ENCODE measurements at places on chromosomes 5 and 9. TPM values are rescaled to one million over a fixed set of nuclear protein-coding genes. Genes with fewer than 3 reads are reported as not detected.

BTNL8 gene
- total RNA-seq = 1.3 TPM

HTR1A gene
- not detected for total RNA-seq

FOXI1 gene
- not detected for total RNA-seq

INSYN2B gene
- total RNA-seq = 8.4 TPM

PHF2 gene
- 15.8 TPM for total RNA-seq

ANKH gene
- 74.3 TPM for total RNA-seq

DNA sequence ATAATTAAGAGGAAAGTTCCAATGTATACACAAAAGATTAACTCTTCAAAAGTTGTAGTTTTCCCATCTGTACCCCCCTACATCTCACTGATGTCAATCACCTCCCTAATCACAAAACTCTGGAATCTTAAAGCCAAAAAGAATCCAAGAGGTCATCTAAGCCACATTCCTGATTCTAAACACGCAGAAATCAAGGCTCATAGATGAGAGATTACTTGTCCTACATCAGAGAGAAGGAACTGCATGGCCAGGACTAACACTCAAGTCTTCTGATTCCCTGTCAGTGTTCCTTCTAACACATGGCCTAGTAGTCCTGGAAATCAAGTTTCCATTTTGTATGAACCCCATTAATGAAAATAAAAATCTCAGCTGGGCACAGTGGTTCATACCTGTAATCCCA is 58.7 kb downstream of the MAPKAP1 start:
- DNase-seq = no peak

DNA sequence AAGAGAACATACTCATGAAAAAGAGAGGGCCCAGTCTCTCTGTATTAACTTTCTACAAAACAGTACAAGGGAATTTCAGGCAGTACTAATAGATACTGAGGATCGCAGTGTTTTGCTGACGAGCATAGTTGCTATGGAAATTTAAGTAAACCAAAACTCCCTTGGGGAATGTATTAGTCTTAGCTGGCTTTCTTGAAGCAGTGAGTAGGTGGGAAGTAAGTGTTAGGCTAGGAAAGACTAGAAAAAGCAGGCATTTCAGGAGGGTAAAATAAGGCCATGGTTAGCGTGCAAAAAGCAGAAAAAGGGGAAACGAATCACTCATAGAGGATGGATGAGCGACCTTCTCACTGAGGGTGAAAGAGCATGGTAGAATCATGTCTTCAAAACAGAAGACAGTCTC is 84.3 kb upstream of the ACTBL2 start:
- no peak for DNase-seq

DNA sequence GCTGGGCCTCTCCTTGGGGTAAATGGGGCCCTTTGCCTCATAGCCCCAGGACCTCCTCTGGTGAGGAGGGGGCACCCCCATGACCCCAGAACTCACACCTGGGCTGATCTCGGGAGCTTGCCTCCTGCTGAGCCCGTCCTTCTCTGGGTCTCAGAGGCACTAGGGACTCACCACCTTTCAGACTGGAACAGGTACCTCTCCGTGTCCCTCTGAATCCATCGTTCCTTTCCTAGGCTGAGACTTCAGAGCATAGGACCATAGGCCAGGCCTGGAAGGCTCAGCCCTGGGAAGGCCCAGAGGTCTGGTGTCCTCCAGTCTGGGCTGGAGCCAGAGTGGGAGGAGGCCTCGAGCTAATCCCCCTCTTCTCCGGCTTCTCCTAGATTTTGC is 97.9 kb downstream of the CACNA1B start:
- no peak for DNase-seq

DNA sequence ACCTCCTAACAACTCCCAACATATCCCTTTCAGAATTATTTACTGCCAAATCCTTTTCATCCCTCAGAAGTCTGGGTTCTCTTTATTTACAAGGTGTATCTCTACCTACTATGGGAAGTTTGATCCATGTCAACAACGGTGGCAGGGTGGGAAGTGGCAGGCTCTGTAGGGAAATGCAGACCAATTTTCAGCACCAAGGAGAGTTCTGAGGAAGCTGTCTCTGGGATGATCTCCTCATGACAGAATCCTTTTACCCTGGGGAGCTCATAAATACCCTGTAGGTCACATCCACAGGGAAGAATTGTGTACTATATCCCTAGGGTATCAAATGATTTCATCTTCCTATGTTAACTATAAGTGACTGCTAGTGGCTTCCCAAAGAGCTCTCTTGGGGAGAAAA is 107.8 kb upstream of the NEK6 start:
- DNase-seq = no peak

- DNase-seq = no peak
These were observed 735 bp downstream of the DMRT3 start for GRCh38 chr9:976943-977837.

- no peak for DNase-seq
These were observed 24.4 kb upstream of the TGFBI start for GRCh38 chr5:136004436-136004835.

- no peak for DNase-seq
These were observed 35.2 kb downstream of the INSYN2B start for GRCh38 chr5:169944922-169945680.

DNA sequence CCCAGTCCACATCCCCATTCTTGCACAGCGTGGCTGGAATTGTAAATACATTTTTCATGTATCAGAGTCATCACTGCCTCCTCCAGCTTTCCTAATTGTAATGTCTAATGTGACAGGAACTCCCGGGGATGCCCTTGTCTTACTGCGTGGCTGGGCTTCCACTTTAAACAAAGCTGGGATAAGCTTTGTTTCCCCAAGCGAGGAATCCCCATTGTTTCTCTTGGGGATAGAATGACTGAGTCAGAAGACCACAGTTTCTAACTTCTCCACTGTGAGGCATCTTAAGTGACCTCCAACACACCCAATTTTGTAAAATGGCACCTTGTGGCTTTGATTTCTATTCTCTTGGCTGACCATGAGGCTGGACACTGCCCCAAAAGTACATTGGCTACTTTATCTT is 22.4 kb downstream of the ARPC5L start:
- no peak for DNase-seq

GRCh38 chr5:166433679-166434078 is 1857.8 kb upstream of the WWC1 start:
- no peak for DNase-seq

DNA sequence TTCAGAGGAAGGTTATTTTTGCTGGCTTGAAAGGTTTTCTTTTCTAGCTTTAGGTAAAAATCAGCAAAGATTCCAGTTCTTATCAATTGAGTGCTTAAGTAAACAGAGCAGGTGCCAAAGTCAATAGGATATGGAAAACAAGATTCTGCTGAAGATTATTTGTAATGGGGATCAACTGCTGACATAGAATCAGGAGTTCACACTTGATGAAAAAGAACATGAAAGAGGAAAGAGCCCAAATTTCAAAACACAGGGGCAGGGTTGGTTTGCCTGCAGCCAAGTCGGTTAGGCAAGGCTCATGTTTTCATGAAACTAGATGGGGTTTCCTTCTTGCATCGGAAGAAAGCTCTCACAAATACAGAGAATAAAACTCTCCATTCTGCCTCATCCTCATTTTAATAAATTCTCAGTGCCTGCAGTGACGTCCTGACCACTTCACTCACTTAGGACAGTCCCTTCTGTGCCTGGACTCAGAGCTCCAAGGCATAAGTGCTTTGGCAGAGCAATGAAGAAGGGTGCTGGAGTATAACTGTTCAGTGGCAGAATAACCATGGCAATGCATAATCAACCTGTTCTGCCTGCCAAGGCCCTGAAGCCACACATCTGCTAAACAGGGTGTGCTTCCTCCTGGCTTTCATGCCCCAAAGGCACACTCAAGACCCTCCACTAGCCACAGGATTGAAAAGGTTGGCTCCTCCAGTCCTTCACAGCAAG is 179.6 kb downstream of the GNAQ start:
- DNase-seq = no peak

DNA sequence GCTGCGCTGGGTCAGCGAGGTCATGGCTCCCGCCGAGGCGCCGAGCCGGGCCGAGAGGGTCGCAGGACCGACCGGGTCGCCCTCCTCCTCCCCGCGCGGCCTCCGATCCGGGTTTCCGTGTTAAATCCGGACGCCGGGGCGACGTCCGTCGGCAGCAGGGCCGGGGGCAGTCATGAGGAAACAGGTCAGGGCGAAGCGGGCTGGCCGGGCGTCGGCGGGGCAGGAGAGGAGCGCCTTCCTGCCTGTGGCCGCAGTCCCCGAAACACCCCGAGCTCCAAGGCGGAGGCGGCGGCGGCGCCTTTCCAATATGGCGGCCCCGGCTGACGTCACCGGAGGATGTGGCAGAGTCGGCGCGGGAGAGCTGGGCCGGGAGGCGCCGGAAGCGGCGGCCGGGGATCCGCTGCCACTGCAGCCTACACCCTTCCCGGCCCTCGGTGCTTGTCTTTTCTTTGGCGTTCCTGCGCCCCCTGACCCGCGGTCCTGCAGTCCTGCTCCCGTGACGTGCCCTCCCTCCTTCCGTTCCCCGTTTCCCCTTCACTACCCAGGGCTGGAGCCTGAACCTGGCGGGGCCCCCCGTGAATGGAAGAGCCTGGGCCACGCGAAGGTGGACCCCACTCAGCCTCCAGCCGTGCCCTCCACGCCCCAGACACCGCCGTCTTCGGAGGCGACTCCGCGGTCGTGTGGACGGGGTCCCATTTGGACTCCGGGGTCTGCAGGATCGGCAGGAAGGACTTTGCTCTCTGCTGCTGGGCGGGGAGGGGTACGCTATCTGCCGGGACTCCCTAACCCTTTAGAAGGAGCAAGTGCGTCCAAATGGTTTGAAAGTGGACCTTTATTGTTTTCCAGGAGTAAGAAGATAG is at the start of gene GOLPH3:
Gene GOLPH3 (minus strand): TSS at position 309 of the 860 bp plus-strand sequence. CDS start 285 bp downstream, at position 24.
- DNase-seq = peak; percentile 85

- DNase-seq = no peak
These were observed 52.3 kb downstream of the WDR36 start for GRCh38 chr5:111144352-111144930.

DNA sequence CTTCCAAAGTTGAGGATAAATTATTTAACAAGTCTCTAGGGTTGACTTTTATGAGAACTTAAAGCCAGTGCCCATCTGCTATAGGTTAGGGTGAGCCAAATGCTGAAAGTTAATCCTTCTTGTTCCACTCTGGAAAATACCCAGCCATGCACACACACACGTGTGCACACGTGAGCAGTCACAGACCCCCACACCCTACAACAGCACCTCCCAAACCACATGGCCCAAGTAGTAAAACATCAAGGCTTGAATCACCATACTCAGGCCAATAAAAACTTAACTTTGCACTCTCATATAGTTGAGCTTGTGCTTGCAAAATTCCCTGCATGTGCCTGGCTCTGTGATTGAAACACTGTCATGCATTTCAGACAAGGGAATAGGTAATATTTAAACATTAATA is 467.6 kb downstream of the ARHGEF28 start:
- no peak for DNase-seq
